ENCODE measurements at places on chromosomes 16 and 17. TPM values are rescaled to one million over a fixed set of nuclear protein-coding genes. Genes with fewer than 3 reads are reported as not detected.

DNA sequence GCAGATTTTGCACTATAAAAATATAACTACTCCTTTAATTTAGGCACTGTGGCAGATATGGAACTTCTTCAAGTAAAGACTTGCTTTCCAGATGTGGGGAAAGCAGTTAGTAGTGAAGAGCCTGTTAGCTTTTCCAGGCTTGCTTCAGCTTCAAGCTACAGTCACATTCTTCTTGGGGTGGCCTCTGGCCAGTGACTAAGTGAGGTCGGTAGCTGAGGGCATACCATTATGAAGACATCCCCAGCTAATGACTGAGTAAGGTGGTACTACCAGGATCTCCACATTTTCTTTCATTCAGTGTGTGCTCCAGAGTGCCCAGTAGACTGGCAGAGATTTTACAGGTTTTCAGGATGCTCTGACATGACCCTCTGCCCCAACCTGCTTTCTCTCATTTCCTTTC, 167.1 kb upstream of the KIF2B start:
- no peak for DNase-seq

DNA sequence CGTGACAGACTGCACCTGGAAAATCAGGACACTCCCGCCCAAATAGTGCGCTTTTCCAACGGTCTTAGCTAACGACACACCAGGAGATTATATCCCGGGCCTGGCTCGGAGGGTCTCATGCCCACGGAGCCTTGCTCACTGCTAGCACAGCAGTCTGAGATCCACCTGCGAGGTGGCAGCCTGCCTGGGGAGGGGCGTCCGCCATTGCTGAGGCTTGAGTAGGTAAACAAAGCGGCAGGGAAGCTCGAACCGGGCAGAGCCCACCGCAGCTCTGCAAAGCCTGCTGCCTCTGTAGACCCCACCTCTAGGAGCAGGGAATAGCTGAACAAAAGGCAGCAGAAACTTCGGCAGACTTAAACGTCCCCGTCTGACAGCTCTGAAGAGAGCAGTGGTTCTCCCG, 5.1 kb downstream of the GALNS start:
- DNase-seq = no peak

GRCh38 chr16:87101903-87102302, 215.3 kb downstream of the C16orf95 start:
- no peak for DNase-seq

DNA sequence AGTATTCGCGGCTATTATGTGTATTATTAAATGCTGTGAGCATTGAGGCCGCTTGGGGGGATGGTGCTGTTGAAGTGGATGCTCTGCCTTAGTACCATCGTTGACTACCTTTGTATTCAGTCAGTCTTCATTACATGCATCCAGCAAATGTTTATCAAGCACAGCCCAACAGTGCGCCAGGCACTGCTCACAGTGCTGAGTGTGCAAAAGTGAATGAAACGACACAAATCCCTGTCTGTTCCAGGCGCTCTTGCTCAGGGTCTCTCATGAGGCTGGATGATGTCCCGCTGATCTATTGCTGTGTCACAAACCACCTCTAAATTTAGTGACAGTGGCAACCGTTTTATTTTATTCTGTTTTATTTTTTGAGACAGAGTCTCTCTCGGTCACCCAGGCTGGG, 53.8 kb downstream of the OTOA start:
- no peak for DNase-seq

GRCh38 chr17:70871180-70871818, 702.0 kb downstream of the KCNJ2 start:
- DNase-seq = no peak

- DNase-seq = no peak
Observed at GRCh38 chr17:40915199-40915661, 22.2 kb downstream of the KRT23 start.

DNA sequence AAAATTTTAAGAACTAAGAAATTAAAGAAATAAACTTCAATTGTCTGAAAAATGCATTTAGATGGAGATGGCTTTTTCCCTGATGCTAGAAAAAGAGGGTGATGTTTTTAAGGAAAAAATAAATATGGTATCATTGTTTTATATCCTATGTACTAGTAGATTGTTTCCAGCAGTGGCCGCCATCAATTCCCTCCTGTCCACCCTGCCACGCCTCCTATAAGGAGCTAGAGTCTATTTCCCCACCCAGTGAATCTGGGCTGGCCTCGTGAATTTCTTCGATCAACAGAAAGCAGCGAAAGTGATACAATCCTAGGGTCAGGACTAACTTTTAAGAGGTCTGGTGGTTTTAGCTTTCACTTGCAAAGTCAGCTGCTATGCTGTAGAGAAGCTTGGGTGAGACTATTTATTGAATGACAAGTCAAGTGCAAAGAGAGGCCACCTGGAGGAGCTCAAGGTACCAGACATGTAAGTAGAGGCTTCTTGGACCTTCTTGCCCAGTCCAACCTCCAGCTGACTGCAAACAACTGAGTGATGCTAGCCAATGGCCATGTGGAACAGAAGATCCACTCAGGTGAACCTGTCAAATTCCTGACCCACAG, 80.9 kb upstream of the MTMR4 start:
- no peak for DNase-seq

DNA sequence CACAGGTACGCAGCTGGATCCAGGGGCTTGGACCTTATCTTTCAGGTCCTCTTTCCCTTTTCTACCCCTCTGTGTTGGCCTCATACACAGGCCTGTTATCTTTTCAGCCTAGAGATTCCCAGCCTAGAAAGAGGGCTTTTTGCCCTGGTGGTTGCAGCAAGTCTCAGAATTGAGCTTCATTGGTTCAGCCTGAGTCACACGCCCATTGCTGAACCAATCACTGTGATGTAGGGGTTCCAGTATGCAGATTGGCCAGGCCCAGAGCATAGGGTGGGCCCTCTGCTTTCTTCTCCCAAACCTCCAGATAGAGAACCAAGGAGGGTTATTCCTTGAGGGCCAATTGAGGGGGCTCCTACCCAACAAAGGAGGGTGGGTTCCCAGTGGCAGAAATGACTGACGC, 32.8 kb downstream of the GPT2 start:
- no peak for DNase-seq

DNA sequence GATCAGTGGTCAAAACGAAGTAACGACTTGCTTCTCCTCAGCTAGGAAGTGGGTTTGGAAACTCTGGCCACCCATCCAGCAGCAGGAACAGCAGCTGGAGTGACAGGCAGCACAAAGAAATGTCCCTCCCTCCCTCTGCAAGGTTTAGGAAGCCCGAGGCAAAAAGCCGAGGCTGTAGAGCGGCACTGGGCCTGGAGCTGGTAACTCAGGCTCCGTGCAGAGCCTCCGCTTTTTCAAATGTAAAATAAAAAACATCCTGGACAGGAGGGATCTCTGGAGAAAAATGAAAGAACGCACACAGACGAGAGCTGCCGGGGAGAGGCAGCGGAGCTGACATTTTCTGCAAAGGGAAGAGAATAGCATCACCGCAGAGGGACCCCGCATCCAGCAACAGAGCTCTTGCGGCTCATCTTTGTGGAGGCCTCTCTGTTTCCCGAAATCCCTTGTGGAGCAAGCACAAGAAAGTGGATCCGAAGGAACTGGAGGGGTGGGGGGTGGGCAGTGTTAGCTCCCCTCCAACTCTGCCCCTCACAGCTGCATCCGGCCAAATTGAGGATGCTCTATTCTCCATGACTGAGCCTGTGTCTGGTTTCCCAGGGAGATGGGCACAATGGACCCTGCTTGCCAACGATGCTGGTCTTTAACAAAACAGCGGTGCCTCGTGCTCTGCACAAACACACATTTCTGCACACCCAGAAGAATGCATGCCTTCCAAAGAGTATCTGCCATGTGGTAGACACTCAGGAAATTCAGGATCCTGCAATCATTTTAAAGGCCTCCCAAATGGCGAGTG, 335.5 kb upstream of the ZFHX3 start:
- no peak for DNase-seq

- no peak for DNase-seq
Observed at GRCh38 chr17:1109606-1110540, 69.9 kb downstream of the ABR start.

DNA sequence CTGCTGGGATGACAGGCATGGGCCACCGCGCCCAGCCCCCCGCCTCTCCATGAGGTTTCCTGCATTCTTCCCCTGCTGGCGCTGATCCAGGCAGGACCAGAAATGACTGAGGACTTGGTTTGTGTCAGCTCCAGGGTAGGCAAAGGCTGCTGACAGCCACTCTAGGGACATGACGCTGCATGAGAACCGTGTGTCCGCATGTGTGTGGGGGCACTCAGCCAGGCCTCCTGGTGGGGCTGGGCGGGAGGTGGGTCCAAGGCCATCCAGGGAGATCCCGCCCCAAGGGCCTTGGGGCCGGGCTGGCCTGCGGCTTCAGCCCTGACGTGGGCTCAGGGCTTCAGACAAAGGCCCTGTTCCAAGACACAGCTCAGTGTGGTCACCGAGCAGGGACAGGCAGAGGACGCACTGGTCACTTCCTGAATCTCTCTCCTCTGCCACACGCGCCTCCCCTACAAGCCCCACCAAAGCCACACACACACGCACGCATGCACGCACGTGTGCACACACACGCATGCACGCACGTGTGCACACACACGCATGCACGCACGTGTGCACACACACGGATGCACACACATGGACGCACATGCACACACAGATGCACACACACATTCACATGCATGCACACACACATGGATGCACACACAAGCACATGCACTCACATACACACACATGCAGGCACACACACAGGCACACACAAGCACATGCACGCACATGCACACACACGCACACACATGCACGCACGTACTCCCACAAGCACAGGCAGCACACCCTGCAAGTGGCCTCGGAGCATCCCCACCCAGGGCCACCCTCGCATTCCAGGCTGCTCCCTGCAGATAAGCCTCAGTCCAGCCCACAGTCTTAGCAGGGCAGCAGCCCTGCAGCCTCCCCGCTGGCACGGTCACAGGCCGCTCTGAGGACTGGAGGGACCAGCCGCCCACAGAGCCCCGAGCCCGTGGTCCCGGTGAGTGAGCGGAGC, 5.3 kb upstream of the TMEM204 start:
- DNase-seq = no peak

DNA sequence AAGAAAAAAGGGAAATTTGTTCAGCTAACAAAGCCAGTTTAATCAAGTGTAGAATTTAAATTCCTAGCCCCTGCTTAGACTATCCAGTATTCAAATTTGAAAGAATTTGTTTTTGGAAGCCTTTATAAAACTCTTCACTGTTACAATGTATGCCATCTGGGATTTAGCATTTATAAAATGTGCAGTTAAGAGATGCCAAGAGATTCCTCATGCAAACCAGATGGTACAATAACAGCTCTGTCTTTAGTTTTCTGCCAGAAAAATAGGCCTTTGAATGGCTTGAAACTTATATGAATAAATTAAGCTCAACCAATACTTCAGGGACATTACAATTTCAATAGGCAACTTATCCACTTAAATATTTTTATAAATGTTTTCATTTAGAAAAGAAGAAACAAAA, 6.8 kb upstream of the ANKS4B start:
- DNase-seq = no peak

GRCh38 chr17:61474235-61474927, 22.2 kb downstream of the TBX4 start:
- DNase-seq = no peak

DNA sequence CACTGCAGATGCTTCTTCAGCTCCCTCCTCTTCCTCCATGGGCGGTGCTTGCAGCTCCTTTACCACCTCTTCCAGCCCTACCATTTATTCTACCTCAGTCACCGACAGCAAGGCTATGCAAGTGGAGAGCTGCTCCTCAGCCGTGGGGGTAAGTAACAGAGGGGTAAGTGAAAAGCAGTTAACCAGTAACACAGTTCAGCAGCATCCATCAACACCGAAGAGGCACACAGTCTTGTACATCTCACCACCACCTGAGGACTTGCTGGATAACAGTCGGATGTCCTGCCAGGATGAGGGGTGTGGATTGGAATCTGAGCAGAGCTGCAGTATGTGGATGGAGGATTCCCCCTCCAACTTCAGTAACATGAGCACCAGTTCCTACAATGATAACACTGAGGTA, 79.3 kb downstream of the NQO1 start:
- DNase-seq = no peak

DNA sequence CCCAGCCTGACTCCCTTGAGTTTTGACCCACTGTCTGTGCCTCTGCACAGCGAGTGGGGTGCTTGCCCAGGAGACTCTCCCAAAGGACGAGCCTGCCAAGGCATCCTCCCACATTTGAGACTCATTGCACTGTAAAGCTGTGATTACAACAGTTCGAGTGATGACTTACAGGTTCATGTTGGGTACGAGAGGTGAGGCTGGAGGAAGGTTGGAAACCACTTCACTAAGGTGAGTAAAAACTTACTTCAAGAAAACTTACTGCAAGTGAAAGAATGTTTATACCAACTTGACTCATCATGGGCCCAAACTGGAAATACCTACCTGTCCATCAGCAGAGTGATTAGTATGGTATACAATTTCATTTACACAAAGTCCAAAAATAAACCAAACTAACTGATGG, 360.1 kb upstream of the CDH11 start:
- DNase-seq = no peak

GRCh38 chr16:67199011-67199807, at the start of gene ELMO3:
TSS of gene ELMO3 (plus strand) at chr16:67199131. CDS start at chr16:67199327, 196 bp downstream.
- no peak for DNase-seq

DNA sequence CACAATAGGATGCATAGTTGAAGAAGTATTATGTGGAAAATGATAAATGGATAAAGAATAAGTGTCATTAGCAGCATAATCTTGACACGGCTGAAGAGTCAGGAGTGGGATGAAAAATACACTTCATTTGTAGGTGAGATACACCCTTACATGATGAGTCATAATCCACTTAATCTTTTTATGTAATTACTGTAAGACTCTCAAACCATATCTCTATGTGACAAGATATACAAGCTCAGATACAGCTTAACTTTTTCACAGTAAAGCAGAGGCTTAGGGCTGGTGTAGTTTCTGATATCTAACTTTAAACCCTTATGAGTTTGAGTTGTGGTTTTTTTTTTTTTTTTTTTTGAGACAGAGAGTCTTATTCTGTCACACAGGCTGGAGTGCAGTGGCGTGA, 101.2 kb downstream of the FTO start:
- DNase-seq = no peak

DNA sequence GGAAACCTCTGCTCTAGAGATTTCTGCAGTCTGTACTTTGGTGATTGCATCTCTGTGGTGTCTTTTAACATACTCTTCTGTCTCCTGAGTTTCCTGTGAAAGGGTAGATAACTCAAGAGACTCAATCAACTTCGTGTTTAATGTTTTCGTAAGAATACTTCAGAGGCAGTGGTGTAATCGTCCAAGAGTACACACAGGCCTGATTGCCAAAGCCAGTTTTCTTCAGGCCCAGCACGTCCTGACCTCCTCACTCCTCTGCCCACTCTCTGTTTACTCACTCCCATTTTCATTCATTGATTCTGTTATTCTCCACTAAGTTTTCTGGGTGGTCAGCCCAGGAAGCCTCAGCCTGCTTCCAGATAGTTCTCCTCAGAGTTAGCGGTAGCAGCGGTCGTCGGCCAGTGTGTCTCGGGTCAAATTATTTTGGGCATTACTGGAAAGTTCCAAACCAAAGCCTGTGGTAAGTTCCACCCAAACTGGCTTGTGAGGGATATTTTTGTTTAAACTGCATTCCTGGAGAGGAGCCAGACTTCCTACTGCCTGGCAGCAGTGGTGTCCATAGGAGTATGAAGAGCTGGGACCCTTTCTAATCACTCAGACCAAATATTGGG, 293.2 kb downstream of the WWOX start:
- DNase-seq = no peak

UNC45B gene
- 0.26 TPM for total RNA-seq

PERCC1 gene
- total RNA-seq = 0.36 TPM

SLC25A10 gene
- total RNA-seq = 3.3 TPM

KRT23 gene
- not detected for total RNA-seq

LMF1 gene
- 51.1 TPM for total RNA-seq

CAPNS2 gene
- not detected for total RNA-seq

RNF43 gene
- 1.2 TPM for total RNA-seq

CCL5 gene
- total RNA-seq = 124 TPM

HCRT gene
- not detected for total RNA-seq

HSPB9 gene
- total RNA-seq = not detected

All from T-cell (primary cell).